ENCODE measurements at places on chromosomes 4 and X. TPM values are rescaled to one million over a fixed set of nuclear protein-coding genes. Genes with fewer than 3 reads are reported as not detected.

The MMRN1 gene
- 0.10 TPM for polyA plus RNA-seq

The GBA3 gene
- 59.6 TPM for polyA plus RNA-seq

The ZDHHC15 gene
- 0.88 TPM for polyA plus RNA-seq

The EDA2R gene
- 0.75 TPM for polyA plus RNA-seq

The SLIT2 gene
- polyA plus RNA-seq = 1.3 TPM

The NXF2 gene
- polyA plus RNA-seq = not detected

The ARHGAP6 gene
- polyA plus RNA-seq = 10.8 TPM

The SYAP1 gene
- polyA plus RNA-seq = 13.2 TPM

The PNMA5 gene
- not detected for polyA plus RNA-seq

The SPRY1 gene
- polyA plus RNA-seq = 21.0 TPM

The FAM50A gene
- polyA plus RNA-seq = 246 TPM

The VSIG1 gene
- polyA plus RNA-seq = not detected

The MTHFD2L gene
- 7.1 TPM for polyA plus RNA-seq

The ZCCHC4 gene
- 5.3 TPM for polyA plus RNA-seq

The UGT2B10 gene
- polyA plus RNA-seq = not detected

The HPGDS gene
- 11.3 TPM for polyA plus RNA-seq

The PRSS12 gene
- not detected for polyA plus RNA-seq

The SPACA5 gene
- not detected for polyA plus RNA-seq

The CSAG2 gene
- not detected for polyA plus RNA-seq

The SHROOM4 gene
- polyA plus RNA-seq = 5.1 TPM

The FHDC1 gene
- polyA plus RNA-seq = 0.20 TPM

The GABRE gene
- polyA plus RNA-seq = 32.3 TPM

The GJB1 gene
- not detected for polyA plus RNA-seq

The PACRGL gene
- polyA plus RNA-seq = 17.5 TPM

The SPACA5B gene
- polyA plus RNA-seq = not detected

The PABPC1L2A gene
- not detected for polyA plus RNA-seq

The HERC3 gene
- 5.5 TPM for polyA plus RNA-seq

The HTR2C gene
- not detected for polyA plus RNA-seq

The LNX1 gene
- 3.1 TPM for polyA plus RNA-seq

The CXCL3 gene
- 1.5 TPM for polyA plus RNA-seq

The GAK gene
- polyA plus RNA-seq = 300 TPM

The XAGE1B gene
- not detected for polyA plus RNA-seq

The RBMX gene
- 88.0 TPM for polyA plus RNA-seq

The MAGEA9B gene
- not detected for polyA plus RNA-seq

The PNMA6F gene
- not detected for polyA plus RNA-seq

The P2RY4 gene
- not detected for polyA plus RNA-seq

The CNGA1 gene
- 0.75 TPM for polyA plus RNA-seq

The SMIM43 gene
- not detected for polyA plus RNA-seq

The IBSP gene
- polyA plus RNA-seq = not detected

The SSX3 gene
- not detected for polyA plus RNA-seq

The DUX4 gene
- polyA plus RNA-seq = not detected

The NPNT gene
- polyA plus RNA-seq = 47.1 TPM

The FHIP1A gene
- not detected for polyA plus RNA-seq

The ASMT gene
- polyA plus RNA-seq = not detected

The GPM6B gene
- polyA plus RNA-seq = 6.3 TPM

The PCSK1N gene
- polyA plus RNA-seq = 0.88 TPM

The FAAH2 gene
- not detected for polyA plus RNA-seq

Measured in aorta (tissue), 5 donors.